ENCODE measurements at places on chromosomes 4 and X.

GRCh38 chr4:183321516-183321915 lies 710 bp downstream of the CLDN24 start:
- DNase-seq: no peak

- DNase-seq: no peak
Measured at GRCh38 chrX:49058794-49059193, at the start of gene CCDC120. Gene CCDC120 (plus strand): TSS chrX:49058999. CDS start chrX:49062042, 3,043 bp downstream.

GRCh38 chr4:152780267-152780778 lies 569 bp downstream of the ARFIP1 start:
- no peak for DNase-seq

DNA sequence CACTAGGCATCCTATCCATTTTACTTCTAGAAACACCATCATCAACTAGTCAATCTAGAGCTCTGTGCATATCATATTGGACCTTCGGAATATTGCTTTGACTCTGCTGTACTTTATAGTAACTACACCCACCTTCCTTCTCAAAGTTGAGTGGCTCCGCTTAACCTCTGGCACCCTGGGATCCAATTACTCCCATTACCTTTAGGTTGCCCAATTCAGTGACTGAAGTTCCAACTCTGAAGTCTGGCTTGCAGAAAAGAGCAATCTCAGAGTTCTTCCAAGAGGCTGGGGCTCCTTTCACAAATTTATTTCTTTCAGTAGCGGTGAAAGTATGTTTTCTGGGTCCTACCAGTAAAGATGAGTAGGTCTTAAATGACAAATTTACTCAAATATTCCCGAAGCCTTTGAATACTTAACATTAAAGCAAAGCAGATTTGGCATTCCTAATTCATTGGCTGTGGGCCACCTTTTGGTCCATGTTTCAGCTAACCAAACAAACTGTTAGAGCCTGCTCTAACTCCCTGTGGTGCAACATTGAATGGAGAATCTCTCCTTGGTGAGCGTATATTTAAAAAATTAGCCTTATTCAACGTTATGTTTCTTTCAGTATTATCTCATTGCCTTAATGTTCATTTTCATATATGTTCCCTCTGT lies 1215.8 kb downstream of the RAPGEF2 start:
- no peak for DNase-seq

DNA sequence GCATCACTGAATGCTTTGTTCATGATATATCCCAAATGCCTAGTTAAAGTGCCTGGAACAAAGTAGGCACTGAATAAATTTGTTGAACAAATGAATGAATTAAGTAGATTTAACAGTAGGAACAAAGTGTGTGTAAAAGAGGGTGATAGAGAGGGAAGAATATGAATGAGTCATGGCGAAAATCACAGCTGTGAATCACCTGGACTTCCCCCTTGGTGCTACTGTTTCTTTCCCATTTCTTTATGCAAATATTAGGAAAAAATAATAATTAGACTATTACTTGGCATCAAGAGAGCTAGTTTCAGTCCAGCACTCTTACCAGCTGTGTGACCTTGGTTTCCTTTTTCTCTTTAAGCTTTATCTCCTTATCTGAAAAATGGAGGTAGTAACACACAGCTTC lies 9.2 kb downstream of the SPIN3 start:
- DNase-seq: no peak

DNA sequence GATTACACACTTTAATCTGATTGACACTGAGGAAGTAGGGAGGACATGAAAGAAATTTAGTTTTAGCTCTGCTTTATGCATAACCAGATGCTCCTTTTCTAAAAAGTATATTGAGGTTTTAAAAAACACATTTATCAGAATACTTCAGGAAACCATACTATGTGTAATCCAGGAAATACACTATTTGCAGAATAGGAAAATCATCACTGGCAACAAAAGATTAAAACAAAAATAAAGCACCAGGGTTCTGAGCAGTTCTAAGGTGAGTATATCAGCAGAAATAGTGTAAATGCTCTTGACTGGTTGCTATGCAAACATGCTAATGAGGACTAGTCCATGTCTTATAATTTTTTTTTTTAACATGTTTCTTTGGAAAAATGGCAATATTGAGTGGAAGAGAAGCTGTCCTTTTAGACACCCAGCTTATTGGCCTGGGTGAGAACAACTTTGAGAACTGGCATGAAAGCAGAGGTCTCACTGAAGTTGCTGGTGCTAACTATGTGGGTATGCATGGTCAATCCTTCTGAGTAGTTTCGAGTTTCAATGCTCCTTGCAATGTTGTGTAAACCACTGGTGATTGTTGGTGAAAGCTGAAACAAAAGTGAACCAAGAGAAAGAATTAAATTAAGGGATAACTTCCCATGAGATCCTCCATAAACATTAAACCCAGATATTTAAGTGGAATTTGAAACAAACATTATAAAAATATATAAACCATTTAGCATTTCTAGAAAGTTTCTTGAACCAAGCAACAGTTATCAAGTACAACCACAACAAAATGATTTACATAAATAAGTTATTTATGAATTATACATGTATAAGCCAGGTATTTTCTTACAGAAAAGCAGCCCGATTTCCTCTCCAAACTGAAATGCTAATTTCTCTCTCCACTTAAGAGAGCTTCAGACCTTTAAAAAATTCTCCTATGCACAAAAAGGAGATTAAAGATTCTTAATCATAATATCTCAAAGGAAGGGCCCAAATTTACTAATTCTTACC lies 20.4 kb upstream of the SCD5 start:
- DNase-seq: no peak

- DNase-seq: no peak
Measured at GRCh38 chr4:151687021-151687640, 73.7 kb downstream of the GATB start.

DNA sequence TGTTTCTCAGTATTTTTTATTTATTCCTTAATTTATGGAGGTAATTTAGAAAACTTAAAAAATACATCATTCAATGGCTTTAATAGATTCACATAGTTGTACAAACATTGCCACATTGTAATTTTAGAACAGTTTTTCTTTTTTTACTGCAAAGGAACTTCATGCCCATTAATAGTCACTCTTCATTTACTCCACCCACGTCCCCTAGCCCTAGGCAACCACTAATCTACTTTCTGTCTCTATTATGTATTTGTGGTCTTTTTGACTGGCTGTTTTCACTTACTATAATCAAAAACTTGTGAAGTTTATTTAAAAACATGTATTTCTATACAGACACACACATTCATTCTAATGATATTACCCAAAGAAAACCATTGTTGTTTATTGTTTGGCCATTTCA lies 664.8 kb downstream of the GRID2 start:
- no peak for DNase-seq

DNA sequence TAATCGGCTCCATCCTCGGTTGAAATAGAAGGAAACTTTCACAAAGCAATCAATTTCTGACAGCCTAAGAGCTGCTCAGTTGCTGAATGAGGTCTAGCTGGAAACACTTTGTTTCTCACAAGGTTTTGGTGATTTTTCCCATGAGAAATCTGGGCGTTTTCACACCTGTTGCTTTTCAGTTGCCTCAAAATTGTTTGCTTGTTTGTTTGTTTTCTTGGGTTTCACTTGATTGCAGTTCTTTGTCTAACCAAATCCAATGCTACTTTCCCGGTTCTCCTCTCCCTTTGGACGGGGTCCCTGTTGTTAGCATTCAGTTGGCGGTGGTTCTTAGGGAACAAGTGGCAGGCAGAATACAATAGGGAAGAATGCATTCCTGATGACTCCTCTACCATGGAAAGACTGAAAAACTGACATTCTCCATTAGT lies 135.5 kb downstream of the PALLD start:
- DNase-seq: no peak

DNA sequence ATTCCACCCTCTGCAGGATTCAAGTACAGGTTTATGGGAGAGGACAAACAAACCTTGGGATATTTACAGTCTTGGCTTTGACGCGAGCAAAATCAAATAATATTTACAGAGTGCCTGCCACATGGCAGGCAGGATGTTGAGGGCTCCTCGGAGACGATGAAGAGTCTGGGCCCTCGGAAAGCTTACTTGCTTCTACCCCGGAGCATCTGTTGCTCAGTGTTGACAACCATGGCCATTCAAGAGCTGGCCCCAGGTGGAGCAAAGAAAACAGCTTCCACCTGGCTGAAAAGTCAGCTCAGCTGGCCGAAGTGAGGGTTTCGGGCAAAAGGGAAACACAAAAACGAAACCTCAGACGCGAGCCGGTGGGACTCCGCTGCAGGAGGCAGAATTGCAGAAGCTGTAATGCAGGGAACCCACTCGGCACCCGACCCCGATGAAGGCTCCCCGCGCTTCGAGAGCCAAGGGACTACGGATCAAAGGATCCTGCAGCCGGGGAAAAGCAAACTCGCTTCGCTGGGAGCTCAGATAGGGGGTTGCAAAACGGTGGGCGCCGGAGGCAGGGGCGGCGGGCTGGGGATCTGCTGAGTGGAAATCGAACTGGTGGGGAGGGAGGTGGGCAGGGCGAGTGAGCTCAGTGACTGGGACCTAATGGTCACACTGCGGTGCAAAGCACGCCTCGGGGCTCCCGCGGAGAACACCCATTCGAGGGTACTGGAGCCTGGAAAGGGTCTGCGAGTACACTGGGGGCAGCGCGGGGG lies 805 bp downstream of the ATP8A1 start:
- DNase-seq: no peak

DNA sequence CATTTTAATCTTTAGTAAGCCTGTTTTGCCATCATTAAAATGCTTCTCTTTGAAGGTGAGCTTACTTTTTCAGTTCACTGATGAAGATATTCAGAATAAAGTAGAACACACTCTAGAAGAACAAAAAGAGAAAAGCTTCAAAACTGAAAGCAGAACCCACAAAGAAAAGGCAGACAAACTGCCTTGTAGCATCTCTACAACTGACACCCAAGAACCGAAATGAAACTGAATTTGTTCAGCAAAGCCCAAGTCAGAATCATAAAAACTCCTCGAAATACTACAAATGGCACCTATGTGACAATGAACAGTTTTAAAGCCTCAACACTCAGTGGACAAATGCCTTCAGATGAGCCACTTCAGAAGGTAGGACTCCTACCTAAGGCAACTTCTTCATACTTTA lies 83.6 kb downstream of the MAML3 start:
- DNase-seq: no peak

DNA sequence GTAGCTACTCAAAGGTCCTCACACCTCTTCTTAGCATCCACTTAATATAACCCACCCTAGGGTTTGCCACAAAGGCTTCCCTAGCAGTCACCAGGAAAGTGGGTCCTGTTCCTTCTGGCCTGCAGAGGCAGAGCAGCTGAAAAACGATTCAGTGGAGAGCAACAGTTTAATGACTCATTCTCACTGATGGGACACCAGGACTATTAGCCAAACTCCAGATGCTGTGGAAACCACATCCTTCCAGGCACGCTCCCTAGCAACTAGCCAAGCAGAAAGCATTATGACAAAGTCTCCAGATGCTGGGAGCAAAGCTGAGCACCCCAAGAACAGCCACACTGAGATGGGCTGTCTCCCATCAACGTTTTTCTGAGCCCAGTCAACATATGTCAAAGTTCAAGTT lies 30.3 kb upstream of the UTP14A start:
- DNase-seq: no peak

DNA sequence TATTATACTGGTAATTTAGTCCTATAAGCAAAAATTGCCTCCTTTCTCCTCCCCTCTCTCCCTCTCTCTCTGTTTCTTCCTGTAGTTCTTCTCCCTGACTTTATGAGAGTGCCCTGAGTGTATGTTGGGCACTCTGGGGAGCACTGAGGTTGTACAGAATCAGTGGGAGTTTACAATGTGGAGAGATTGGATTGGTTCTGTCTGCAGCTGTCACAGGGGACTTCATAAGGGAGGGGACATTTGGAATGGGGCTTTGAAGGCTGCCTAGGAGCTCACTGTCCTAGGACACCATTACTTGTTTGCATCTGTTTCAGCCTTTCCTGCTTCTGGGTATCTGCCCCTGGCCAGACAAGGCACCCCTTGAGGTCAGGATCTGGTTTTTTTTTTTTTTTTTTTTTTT lies 22.9 kb downstream of the SH3TC1 start:
- no peak for DNase-seq

DNA sequence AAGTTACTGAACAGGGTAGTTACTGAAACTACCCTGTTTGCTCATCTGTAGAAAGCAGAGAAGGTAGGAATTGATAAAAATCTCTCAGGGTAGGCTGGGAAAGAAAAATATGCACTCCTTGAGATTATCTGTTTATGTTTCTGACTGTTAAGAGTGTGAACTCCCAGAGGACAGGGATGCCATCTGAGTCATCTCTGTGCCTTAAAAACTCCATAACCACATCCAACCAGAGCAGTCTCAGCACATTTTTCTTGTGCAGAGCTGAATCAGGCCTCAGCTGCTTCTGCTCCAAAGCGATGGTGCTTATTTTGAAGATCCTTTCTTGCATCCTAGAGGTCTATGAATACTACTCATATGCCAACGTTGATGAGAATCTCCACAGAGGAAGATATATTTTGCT lies 9.9 kb downstream of the CENPVL3 start:
- no peak for DNase-seq

DNA sequence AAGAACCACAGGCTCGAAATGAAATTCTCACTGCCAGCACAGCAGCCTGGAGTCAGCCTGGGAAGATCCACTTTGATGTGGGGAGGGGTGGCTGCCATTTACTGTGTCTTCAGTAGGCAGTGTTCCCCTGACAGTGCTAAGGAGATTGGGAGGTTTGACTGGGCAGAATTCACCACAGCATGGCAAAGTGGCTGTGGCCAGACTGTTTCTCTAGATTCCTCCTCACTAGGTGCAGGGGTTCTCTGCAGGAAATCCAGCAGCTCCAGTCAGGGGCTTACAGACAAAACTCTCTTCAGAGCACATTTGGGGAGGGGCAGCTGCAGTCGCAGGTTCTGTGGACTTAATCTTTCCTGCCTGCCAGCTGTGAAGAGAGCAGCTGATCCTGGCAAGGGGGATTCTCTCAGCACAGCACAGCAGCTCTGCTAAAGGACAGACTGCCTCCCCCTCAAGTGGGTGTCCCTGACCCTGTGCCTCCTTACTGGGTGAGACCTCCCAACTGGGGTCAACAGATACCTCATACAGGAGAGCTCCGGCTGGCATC lies 1174.0 kb downstream of the RAPGEF2 start:
- no peak for DNase-seq

GRCh38 chr4:148453833-148454232 lies 11.6 kb upstream of the NR3C2 start:
- DNase-seq: no peak

- no peak for DNase-seq
Measured at GRCh38 chr4:83114576-83114975, at the start of gene PLAC8. Gene PLAC8 (minus strand): TSS chr4:83114729. CDS start chr4:83107921, 6,808 bp downstream.

GRCh38 chr4:83780053-83780733 lies 244.3 kb downstream of the GPAT3 start:
- no peak for DNase-seq

DNA sequence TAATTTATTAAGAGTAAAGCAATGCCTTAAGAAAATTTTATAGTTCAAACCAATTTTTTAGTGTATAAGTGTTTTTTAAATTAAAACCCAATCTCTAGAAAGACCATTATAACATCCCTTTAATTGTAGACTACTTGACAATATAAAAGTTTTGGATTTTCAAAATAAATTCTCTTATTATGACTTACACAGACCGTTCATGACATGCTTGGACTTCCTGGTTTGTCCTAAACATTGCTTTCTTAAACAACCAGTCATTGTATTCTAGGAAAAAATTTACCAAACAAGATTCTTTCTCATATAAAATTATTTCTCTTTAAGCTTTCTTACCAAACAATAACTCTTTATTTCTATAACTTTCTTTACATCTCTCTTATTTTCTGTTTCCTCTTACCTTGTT lies 49.0 kb upstream of the CXorf51A start:
- DNase-seq: no peak

All from NCI-H2227 treated with DMSO at 0.1 percent for 48 hours (cell line).